ENCODE measurements at places on chromosomes 2 and 18.

- DNase-seq, result no peak
Observed at GRCh38 chr2:55986700-55987440, 63.3 kb upstream of the EFEMP1 start.

DNA sequence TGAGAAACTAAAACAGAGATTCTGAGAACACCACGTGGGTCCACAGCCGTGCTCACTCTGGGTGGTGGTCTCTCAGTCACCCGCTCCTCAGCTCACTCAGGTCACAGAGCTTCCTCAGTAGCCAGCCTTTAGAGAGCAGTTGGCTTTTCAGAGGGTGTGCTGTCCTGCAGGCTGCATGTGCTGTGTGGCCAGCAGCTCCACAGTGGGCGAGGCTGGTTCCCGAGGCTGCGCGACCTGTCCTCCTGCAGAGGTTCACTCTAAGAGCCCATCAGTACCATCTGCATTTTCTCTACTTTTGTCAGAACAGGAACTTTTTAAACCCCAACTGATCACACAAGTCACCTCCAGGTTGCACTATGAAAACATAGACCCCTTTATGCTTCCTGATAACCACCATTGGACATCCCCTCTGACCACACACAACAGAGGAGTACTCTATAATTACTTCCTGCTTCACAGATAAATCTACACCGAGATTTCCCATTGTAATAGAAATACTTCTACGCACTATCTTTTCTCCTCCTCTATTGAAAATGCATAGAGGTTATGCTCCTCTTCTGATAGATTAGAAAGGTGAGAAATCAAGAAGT lies 93.1 kb downstream of the GYPC start:
- no peak for DNase-seq

DNA sequence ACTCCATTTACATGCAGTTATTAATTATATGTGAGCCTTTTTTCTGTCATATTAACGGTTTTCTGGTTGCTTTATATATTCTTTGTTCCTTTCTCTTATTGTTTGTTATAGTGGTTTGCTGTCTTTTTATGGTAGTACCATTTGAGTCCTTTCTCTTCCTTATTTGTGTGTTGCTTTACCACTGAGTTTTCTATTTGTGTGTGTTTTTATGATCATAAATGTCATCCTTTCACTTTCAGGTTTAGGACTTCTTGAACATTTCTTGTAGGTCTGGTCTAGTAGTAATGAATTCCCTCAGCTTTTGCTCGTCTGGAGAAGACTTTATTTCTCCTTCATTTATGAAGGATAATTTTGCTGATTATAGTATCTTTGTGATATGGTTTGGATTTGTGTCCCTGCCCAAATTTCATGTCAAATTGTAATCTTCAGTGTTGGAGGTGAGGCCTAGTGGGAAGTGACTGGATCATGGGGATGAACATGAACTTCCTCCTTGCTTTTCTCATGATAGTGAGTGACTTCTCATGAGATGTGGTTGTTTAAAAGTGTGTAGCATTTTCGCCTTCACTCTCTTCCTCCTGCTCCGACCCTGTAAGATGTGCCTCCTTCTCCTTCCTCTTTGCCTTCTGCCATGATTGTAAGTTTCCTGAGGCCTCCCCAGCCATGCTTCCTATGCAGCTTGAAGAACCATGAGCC lies 11.5 kb downstream of the GCC2 start:
- DNase-seq, result no peak

DNA sequence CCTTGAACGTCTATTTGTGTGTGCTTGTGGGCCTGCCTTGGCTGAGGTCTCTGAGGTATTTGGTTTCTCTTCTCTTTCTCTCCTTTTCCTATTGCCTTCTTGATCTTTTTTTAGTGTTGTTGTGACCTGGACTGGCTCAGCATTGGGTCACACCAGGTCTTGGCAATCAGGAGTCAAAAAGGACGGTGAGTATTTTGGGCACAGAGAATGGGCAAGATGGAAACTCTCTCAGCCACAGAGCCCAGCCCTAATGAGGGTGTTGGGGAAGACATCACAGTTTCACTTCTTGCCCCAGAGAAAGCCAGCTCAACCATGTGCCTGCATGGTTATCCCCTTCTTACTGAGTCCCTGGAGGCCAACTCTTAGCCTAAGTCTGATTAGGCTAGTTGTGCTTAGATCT lies 13.7 kb upstream of the INO80C start:
- no peak for DNase-seq

- DNase-seq, result no peak
Observed at GRCh38 chr2:132544006-132544630, 125.9 kb downstream of the LYPD1 start.

DNA sequence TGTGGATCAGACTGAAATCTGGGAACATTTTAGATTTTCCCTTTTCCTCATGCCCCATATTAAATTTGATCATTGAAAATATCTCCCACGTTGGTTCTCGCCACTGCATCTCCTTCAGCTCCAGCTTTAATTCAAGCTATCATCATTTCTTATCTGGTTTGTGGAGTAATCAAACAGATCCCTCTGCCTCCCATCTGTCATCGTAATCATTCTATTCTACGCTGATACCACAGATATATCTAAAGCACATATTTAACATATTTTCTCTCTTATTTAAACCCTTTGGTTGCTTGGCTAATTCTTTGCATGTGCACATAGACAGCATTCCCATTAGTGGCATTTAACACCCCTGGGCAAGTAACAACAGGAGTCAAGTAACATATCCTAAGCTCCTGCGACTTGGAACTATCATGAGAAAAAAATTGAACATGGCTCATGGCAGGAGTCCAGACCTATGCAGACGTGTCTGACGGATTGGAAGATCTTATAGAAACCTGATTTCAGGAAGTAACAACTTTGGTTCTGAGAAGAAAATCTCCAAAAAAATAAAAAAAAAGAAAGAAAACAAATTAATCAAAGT lies 158.8 kb upstream of the KYNU start:
- DNase-seq, result no peak

- DNase-seq, result no peak
Observed at GRCh38 chr2:163734881-163735684, 725 bp downstream of the FIGN start.

DNA sequence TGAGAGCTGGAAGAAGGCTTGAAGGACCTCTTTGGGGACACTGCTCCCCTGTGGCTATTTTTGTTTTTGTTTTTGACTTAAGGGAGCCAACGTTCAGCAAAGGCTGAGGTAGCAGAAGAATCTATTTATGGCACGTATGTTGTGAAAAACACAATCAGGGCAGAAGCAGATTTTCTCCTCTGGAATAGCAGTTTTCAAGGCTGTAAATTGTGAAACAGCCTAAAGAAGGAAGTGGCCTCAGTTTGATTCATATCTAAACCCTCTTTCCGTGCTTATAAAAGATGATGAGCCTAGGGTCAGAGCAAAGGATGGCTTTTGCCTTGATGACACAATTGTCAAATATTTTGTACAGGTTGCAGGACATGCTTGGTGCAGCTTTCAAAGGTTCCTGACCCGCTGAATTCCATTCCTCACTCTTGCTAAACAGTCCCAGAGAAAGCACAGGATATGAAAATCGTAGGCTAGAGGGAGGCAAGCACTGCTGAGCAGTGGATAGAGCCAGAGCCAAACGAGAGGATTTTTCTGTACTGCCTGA lies 106.2 kb upstream of the DLX2 start:
- no peak for DNase-seq

DNA sequence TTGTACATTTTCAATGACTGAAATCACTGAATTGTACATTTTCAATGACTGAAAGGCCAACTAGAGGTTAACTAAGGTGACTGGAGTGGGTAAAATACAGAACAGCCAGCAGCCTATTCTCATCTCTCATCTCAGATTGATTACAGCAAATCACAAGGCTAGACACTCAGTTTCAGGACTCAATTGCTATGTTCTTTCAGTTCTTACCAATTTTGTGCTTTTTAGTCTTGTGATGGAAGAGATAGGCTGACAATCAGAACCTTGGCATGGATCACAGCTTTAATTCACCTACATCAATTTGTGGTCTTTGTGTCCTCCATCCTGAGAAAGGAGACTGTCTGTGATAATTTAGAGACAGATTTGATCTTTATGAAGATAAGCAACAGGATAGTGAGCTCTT lies 124.7 kb downstream of the GULP1 start:
- no peak for DNase-seq

DNA sequence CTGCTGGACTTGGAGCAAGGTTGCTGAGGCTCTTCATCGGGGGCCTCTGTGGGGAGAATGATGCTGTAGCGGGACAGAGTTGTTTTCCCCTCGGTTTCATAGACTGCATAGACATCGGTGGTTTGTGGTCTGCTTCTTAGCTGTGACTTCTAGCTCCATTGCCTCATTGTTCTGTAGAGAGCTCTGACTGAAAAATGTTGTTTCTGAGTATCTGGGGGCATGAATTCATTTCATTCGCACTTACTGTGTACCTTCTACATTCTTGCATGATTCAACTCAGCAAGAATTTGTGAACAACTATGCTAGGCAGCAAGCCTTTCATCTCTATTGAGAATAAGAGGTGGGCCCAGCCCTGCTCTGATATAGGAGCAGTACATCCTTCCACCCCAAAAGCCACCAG lies 406.8 kb downstream of the NBAS start:
- DNase-seq, result no peak

DNA sequence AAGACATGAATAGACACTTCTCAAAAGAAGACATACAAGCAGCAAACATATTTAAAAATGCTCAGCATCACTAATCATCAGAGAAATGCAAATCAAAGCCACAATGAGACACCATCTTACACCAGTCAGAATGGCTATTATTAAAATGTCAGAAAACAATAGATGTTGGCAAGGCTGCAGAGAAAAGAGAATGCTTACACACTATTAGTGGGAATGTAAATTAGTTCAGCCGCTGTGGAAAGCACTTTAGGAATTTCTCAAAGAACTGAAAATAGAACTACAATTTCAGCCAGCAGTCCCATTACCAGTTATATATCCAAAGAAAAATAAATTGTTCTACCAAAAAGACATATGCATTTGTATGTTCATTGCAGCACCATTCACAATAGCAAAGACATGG lies 61.7 kb downstream of the STRADB start:
- DNase-seq, result no peak

Measured in stimulated activated CD8-positive, alpha-beta memory T cell treated with anti-CD3 and anti-CD28 coated beads, Interleukin-4, amount 100 ng/mL, for 1 hour (primary cell).